Activated naive CD8-positive, alpha-beta T cell treated with anti-CD3 and anti-CD28 coated beads, Interleukin-2, amount 10 ng/mL, durations not matched to agents 7 days and 5 days (primary cell): ENCODE measurements at places on chromosomes 6 and 20.
A peak's percentile ranks its signal among the peaks of the same experiment; 100 is the strongest.

GRCh38 chr6:135920689-135921088, 69.2 kb downstream of the PDE7B start:
- DNase-seq, result no peak

GRCh38 chr6:111573892-111574797, 31.5 kb downstream of the TRAF3IP2 start:
- no peak for DNase-seq

- no peak for DNase-seq
These were observed 9.0 kb downstream of the MOCS3 start for GRCh38 chr20:50967586-50967985.

DNA sequence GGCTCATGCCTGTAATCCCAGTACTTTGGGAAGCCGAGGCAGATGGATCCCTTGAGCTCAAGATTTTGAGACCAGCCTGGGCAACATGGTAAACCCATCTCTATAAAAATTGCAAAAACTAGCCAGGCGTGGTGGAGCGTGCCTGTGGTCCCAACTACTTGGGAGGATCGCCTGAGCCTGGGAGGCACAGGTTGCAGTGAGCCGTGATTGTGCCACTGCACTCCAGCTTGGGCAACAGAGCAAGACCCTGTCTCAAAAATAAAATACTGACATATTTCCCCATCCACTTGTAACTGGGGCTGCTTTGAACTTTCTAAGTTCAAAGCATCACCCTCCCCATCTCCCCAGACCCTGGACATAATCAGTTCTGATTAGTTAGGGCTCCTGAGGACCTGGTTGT, 7.2 kb upstream of the MMP9 start:
- DNase-seq, result no peak

DNA sequence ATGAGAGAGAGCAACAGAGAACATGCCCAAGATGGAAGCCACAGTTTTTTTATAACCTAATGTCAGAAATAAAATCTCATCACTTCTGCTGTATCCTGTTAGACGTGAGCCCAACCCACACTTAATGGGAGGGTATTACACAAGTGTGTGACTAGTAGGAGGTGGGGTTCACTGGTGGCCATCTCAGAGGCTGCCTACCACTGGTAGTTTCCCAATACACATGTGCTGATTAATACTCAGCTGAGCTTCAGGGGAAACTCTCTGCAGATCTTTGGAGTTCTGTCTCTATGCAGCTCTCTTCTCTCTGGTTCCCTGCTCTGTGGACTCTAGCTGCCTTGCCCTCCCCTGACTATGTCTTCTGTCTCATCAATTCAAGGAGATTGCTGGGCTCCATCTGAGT, 35.7 kb downstream of the CNBD2 start:
- no peak for DNase-seq

DNA sequence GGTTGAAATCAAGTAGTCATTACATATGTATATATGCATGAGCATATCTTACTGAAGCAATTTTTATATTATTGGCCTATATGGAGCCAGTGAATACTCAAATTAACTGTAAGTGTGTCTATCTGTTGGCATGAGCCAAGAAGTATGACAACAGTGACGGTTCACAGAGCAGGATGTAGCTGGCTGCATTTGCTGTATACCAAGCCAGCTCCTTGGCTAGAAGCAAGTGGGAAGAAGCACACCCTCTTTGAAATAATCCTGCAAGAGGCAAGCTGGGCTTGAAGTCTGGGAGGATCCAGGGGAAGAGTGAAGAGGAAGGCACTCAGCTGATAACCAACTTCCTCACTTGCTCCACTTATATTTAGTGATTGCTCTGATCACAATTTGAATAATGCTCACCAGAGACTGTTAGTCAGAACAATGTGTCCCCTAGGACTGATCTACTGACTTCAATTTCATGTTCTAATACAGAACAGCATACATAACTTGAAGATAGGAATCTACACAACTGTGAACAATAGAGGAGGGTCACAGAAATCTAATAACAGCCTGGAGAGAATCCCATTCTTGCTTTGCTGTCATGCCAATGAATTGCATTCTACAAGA, 497.3 kb downstream of the PRKN start:
- DNase-seq, result no peak

DNA sequence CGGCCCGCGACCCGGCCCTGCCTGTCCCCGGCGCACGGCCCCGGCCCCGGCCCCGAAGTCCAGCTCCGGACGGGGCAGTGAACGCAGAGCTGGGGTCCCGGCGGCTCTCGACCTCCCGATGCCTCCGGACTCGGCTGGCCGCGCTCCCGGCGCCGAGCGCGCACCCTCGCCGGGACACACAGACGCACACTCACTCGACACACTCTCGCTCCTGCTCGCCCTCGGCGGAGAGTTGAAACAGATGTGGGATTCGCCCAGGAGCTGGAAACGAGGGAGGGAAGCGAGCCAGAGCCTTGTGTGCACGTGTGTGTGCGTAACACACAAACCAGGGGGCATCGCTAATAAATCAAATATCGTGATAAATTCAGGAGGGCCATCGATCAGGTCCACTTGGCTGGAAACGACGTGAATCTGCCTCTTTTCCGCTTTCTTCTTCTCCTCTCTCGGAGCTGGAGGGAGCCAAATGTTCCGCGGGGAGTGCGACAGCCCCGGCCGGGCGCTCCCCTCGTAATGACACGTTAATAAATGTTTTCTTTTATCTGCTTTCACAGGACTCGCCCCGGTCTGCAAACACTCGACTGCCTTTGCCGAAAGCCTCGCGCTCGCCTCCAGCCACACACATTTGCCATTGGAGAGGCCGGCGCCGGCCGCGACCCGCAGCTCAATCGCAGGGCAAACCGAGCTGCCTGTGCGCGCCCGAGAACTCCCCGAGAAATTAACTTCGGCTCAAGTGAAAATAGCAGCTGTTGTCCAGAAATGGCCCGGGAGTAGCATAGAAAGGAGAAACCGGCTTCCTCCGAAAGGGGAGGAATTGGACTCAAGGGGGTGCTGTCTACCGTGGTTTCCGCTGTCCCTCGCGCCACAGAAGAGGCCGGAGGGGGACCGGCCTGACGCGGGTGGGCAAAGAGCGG, 828 bp upstream of the SULF2 start:
- DNase-seq, result peak; percentile 50

DNA sequence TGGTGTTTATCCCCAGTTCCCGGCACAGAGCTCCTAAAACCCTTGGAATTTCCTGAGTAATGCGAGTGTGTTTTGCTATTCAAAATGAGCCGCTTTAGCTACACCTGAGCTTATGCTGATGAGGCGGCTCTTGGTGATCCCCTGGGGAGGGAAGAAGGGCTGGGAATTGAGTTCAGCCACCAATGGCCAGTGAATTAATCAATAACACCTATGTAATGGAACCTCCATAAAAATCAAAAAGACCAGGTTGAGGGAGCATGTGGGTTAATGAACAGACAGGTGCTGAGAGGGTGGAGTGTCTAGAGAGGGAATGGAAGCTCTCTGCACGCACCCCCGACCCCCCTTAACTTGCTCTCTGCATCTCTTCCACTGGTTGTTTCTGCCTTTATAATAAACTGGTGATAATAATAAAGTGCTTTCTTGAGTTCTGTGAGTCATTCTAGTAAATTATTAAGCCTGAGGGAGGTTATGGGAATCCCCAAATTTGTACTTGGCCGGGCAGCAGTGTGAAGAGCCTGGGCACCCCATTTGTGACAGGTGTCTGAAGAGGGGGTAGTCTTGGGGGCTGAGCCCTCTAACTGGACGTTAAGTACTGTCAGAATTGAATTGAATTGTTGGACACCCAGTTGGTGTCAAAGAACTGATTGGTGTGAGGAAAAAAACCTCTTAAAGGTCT, 24.6 kb upstream of the SERPINB1 start:
- DNase-seq, result no peak

- DNase-seq, result no peak
These were observed 60.4 kb upstream of the EMILIN3 start for GRCh38 chr20:41426976-41427375.

GRCh38 chr6:36327226-36327918, 9.3 kb downstream of the BNIP5 start:
- no peak for DNase-seq

- DNase-seq, result no peak
These were observed 31.4 kb downstream of the SMLR1 start for GRCh38 chr6:130858498-130859160.

DNA sequence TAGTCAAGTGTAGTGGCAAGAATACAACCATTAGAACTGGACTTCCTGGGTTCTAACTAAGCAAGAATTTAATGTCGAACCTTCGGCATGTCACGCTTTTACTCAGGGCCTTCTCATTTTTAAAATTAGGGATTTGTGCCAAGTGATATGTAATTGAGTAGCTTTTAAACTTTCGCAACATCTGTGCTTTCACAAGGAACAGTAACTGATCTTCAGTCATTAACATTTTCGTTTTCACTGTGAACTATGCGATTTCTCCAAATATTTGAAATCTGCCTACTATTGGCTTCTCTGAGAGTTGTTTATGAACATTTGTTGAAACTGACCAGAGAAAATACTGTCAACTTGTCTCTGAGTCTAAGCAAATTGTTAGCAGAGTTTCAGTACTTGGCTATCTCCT, 27.6 kb downstream of the GRM1 start:
- no peak for DNase-seq

DNA sequence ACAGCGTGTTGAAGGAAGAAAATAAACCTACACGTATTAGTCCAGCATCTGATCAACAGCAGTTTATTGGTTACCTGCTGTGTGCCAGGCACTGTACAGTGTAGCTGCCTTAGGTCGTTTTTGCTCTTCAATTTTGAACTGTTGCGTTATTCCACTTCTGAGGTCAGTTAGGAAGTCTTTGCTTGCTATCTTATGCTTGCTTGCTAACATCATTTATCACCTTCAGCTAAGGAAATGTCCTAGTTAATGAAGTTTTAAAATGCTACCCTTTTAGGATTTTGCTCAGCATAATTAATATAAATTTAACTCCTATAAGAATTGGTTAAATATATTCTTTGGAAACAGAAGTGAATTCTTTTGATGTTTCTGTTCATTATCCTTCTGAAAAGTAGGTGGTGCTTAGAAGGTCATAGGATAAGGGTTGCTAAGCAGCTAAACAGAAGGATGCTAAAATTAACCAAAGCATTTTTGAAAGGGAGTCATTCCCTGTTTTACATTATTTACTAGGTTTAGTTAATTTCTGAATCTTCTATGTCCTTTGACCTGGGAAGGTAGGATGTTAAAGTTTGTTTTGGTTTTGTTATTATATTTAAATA, 3.4 kb downstream of the RREB1 start:
- no peak for DNase-seq

- DNase-seq, result no peak
These were observed 114.2 kb upstream of the BEND6 start for GRCh38 chr6:56840467-56841380.

DNA sequence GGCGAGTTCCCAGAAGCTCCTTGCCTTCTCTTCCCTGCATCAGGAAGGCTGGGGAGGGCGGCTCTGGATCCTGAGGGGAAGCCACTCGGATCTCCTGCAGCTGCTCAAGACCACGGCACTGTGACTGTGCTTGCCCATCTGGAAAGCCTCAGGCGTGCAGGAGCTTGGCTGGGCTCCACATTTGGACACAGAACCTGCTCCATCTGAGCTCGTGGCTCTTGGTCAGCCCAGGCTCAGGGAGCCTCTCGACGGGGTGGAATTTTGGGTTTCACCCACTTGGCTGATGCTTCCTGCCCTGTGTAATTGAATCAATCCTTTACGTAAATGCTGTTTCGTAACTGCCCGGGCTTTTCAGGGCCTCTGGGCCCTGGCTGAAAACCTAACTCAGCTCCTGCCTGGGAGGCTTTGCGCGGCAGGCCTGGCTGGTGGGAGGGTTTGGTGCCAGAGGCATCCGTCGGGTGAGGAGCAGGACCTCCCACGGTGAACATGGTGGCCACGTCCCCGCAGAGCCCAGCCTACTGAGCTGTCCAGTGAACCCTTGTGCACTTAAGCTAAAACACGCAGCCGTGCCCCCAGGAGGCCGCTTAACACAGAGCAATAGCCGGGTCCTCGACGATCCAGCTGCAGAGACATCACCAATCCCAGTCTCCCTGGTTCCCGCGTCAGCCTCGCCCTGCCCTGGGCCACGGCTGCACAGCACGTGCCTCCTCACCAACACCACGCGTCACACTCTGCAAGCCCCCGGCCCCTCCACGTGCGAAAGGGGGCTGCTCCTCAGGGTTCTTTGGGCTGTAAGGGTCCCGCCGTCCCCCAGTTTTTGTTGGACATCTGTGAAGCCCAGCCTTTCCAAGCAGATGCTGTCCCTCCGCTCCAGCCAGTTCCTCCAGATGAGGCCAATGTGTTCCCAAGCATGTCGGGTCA, 241.0 kb downstream of the DLL1 start:
- peak; percentile 15 for DNase-seq

DNA sequence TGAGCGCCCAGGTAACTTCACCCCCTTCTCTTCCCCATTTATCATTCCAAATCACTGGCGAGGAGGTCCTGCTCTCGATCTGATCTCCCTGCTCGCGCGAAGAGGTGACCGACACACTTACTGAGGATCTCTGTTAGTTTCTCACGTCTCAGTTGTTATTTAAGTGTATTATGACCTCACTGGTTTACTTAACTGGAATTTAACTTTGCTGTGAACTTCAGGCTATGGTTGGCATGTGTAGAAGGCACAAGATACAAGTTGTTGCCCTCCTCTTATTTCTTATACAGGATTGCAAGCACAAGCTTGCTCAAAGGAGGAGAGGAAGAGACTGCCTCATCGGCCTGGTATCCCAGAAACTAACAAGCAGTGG, 1.2 kb downstream of the RNF217 start:
- no peak for DNase-seq

- no peak for DNase-seq
These were observed 194.6 kb downstream of the DLL1 start for GRCh38 chr6:170096191-170096802.

DNA sequence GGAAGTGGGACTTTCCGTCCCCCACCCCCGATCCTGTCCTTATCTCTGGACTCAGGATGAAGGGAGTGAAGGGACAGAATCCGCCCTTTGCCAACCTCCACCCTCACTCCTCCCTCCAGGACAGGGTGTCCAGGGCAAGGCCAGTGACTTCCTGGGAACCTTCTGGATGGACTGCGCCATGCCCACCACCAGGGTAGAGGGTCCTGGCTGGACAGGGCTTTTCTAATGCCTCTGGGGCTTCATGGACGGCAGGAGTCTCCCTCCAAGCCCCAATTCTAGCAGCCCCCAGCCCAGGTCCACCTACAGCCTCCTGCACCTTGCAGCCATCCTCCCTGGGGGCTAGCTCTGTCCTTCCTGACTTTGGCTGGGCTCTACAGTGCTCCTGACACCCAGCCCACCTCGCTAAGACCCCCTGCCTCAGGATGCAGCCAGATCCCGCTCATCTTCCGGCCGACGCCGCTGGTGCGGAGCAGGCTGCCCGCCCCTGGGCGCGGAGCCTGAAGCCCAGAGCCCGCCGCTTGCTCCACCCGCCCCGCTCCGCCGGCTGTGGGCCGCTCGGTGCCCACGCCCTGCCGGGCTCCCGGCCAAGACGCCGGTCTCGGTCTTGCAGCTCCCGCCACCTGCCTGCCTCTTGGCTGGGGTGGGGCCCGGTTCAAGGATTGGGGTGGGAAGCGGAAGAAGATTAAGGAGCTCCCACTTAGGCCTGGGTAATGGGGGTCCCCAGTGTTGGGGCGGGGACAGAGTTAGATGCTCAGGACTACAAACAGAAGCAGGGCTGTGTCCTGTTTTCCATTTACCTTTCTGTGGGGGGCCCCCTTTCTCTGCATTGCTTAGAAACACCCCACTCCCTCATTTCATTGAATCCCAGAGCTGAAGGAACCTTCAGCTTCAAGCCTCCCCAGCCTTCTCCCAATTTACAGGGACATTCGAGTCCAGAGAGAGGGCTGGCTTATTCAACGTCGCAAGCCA, 72.8 kb downstream of the MDGA1 start:
- DNase-seq, result no peak
